ENCODE measurements at places on chromosomes 1 and 21.

DNA sequence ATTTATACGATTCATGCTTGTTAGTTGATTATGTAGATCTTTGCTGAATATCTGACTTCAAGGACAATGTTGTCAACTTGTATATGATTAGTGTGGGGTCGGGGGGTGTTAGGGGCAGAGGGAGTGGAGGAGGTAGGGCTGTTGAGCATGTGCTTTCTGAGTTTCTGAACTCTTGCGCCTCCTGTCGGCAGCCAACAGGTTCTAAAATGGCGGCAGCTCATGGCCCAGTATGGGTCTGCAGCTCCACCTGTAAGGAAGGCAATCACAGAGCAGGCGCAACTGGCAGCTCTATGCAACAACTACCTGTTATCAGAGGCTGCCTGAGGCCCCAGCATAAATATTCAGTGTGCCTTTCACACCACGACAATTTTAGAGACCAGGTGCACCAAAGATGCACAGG is 205.8 kb upstream of the PLXNA2 start:
- no peak for DNase-seq

DNA sequence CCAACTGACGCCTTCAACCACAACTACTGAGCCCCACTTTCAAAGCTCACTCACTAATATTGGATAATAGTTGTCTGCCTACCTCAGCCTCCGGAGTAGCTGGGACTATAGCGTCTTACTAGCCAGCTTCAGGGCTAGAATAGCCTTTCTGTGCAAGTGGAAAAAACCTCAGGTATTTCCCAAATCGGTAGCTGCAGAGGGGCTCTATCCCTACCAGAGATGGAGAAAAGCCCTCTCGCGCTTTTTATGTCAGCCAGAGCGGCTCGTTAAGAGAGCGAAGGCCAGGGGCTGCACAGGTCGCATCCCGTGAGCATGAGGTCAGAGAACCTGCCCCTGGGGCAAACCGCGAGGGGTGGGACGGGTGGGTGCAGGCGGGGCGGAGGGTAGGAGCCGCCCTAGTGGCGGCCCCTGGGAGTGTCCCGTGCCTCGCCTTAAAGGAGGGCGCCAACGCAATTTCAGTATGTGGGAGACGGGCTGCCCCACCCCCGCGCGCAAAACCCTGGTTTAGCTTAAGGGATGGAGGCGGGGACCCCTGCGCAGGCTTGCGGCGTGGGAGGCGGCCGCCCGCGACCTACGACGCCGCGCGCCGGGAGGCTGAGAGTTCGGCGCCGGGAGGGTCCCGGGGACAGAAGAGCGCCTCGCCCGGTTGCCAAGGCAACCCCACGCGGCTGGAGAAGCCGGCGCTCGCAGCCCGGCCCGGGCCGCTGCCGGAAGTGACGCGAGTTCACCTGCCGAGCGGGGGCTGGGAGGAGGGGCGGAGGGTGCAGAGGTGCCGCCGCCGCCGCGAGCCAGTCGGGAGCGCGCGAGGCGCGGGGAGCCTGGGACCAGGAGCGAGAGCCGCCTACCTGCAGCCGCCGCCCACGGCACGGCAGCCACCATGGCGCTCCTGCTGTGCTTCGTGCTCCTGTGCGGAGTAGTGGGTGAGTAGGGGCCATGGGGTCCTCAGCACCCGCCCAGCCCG is at the start of gene CXADR:
Gene CXADR (plus strand): TSS at position 791 of the 961 bp plus-strand sequence. CDS start 87 bp downstream, at position 878.
- no peak for DNase-seq

DNA sequence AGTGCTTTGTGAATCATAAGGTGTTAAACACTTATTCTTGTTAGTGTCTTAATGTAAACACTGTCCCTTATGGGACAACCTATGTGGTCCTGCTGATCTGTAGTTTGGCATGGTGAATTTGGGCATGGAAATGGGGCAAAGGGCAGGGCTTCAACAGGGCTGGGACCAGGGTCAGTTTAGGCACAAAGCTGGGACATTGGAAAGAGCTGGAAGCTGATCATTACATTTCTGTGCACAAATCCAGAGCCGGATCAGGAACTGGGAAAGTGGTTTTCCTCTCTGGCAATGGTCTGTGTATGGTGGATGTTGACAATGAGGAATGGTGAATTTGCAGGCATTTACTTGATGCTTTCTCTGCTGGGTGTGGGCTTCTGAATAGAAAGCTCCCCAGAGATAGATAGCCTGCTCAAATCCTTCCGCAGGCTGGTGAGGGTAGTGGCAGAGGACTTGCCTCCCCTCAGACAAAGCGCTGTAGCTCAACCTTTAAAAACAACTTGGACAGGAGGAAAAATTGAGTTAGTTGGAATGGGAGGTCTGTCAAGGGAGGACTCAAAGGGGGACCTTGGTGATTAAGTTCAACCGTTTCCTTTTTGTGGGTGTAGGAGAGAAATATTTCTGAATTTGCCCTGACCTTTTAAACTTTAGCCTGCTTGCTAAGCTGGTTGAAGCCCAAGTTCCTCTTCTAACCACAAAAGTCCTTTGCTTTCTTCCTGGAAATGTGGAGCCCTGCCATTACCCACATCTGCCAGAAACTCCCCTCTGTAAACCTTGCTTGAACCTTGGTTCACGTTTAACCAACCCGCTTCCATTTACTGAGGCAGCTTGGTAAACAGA is 35.3 kb downstream of the HLX start:
- DNase-seq: no peak

DNA sequence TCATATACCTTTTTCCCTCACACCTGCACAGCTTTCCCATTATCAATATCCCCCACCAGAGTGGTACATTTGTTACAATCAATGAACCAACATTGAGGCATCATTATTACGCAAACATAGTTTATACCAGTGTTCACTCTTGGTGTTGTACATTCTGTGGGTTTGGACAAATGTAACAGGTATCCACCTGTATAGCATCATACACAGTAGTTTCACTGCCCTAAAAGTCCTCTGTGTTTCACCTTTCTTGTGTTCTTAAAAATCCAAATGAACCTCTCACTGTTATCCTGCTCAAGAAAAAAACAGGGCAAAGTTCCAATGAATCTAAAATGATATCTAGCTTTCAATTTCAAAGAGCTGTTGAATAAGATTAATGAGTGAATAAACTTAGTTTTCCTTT is 45.9 kb upstream of the NR5A2 start:
- DNase-seq: no peak

All from esophagus squamous epithelium (tissue), 5 donors.